Muscle of leg (tissue), 16 donors: ENCODE measurements at places on chromosomes 4 and X. TPM values are rescaled to one million over a fixed set of nuclear protein-coding genes. Genes with fewer than 3 reads are reported as not detected.

The ADGRL3 gene
- polyA plus RNA-seq = 26.3 TPM

The CLIC2 gene
- 4.8 TPM for polyA plus RNA-seq

The NCAPG gene
- 15.4 TPM for polyA plus RNA-seq

The COX7B2 gene
- not detected for polyA plus RNA-seq

The ARAP2 gene
- 1.1 TPM for polyA plus RNA-seq

The CSAG1 gene
- polyA plus RNA-seq = not detected

DNA sequence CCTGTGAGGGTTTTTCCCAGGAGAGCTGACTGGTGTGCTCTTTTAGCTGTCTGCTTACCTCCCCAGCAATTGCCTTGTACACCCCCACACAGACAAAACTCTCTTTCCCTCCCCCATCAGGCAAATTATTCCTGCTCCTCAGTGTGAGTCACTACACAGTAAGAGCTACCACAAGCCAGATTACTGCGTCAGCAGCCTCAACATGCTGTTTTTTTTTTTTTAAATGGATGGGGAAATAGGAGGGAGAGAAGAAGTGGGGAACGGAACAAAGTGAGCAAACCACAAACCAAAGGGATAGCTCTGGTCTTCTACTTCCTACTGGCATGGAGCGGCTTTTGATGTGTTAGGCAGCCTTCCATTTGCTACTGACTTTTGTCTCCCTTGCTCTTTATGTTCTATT is 107.5 kb upstream of the ACSL4 start:
- DNase-seq = peak; percentile 66

- DNase-seq = no peak
These were observed 96.3 kb upstream of the HPF1 start for GRCh38 chr4:169854090-169854489.

- DNase-seq = peak; percentile 72
These were observed 293.8 kb downstream of the IQCM start for GRCh38 chr4:149521611-149522425.

- no peak for DNase-seq
These were observed 330.3 kb upstream of the PITX2 start for GRCh38 chr4:110953191-110953590.

- DNase-seq = peak; percentile 34
These were observed 21.7 kb downstream of the PJA1 start for GRCh38 chrX:69143530-69143929.

- no peak for DNase-seq
These were observed 47.9 kb upstream of the RPA4 start for GRCh38 chrX:96835660-96836289.
